ENCODE measurements at places on chromosomes 16 and 17. TPM values are rescaled to one million over a fixed set of nuclear protein-coding genes. Genes with fewer than 3 reads are reported as not detected.

Gene FTSJ3
- 28.5 TPM for total RNA-seq

Gene GLIS2
- 3.6 TPM for total RNA-seq

GRCh38 chr17:62690168-62690897 is 62.9 kb downstream of the MRC2 start:
- no peak for DNase-seq

DNA sequence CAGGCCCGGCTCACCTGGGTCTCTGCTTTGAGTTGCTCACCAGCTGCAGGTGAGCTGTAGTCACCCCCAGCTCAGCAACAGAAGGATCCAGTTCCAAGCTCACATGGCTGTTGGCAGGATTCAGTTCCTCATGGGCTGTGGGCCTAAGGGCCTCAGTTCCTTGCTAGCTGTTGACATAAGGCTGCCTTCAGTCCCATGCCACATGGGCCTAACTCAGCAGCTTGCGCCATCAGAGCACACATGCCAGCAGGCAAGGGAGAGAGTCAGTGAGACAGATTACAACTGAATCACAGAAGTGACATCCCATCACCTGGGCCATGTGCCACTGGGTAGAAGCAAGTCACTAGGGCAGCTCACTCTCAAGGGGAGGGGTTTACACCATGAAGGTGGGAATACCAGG is 24.7 kb downstream of the PSMD7 start:
- no peak for DNase-seq

DNA sequence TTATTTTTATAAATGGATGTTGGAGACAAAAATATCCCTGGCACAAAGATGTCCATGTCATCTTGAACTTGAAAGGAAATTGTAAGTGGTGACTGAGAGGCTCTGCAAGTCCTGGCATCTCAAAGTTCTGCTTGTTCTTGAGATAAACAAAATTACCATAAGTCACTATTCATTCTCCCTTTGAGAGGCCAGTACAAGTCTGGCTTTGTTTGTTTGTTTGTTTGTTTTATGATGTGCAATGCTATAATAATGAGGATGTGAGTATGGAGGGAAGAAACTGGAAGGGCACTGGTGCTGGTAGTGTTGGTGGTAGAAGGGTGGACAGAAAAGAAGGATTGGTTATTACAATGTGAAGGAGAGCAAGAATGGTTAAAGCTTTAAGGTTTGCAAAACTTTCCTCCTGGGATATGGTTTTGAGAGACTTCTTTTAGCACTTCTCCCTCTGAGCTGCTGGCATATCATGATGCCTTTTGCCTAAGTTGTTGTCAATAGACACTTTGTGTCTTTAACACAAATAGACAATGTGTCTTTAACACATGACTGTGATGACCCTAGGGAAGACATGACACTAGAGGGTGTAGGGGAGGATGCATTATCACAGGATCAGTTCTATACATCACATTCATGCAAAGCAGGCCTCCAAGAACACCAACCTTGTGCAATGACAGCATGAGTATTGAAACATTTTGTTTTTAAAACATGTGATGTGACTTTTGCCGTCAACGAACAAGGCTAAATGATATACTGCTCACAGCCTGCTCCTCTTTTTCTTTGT is 880.5 kb upstream of the GOT2 start:
- no peak for DNase-seq
